CD4-positive, alpha-beta memory T cell (primary cell): ENCODE measurements at places on chromosomes 2 and 18.

- DNase-seq = no peak
Observed at GRCh38 chr18:47438001-47438400, 186.5 kb upstream of the SKOR2 start.

DNA sequence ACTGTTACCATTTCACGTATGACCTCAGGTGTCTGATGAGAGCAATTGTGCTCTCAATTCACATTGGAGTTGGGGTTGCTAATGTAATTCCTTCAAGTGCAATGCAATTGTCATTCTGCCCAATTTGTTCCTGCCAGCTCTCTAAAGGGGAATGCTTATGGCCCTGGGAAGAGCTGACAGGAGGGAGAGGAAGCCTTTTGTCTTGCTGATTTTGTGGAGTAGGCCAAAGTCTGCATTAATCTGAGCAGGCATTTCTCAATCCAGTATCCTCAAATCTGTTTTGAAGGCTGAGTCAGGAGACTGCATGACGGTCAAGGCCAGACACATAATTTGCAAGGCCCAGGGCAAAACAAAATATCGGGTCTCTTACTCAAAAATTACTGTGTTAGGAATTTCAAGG is 326.4 kb upstream of the SPHKAP start:
- no peak for DNase-seq

GRCh38 chr2:18243816-18244215 is 316.6 kb downstream of the RDH14 start:
- no peak for DNase-seq

DNA sequence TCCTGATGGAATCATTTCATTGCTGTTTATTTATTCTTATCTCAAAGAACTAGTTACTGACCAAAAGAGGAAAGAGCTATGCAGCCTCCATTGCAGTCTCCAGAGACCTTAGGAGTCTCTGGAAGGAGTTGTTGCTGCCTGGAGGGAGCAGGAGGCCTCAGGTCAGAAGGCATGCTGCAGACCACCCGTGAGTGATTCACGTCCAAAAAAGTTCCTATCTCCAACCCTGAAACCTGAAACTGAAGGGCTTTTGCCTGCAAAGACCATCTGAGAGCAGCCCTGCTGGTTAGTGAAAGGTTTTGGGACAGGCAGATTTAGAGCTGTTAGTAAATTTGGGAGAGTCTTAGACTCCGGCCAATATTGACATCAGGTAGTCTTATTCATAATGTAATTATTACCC is 29.1 kb downstream of the SLC25A52 start:
- no peak for DNase-seq

- no peak for DNase-seq
Observed at GRCh38 chr2:9627310-9627709, 3.5 kb downstream of the YWHAQ start.

DNA sequence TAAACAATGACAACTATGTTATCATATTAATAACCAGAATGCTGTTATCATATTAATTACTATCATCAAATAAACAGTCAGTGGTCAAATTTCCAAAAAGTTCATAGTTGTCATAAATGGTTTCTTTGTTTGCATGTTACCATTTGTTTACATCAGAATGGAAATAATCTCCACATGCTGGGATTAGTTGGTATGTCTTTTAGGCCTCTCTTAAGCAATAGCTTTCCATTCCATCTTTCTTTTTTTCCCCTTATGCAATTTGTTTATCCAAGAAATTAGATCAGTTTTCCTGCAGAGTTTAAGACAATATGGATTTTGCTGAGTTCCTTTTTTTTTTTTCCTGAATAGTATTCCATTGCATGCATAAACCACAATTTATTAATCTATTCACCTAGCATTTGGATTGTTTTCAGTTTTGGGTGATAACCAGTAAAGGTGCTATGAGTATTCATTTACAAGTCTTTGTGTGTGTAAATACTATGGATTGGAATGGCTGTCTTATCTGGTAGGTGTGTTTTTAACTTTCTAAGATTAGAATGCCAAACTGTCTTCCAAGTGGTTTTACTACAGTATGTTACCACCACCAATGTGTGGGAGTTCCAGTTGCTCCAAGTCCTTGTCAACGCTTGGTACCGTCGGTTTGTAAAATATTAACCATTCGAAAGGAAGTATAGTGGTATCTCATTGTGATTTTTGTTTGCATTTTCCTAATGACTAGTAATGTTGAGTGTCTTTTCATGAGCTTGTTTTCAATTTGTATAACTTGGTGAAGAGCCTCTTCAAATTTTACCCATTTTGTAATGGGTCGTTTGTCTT is 33.3 kb upstream of the TXNDC2 start:
- DNase-seq = no peak

- no peak for DNase-seq
Observed at GRCh38 chr2:160489111-160489510, 4.5 kb downstream of the RBMS1 start.
